ENCODE measurements at places on chromosomes 2 and 18.

DNA sequence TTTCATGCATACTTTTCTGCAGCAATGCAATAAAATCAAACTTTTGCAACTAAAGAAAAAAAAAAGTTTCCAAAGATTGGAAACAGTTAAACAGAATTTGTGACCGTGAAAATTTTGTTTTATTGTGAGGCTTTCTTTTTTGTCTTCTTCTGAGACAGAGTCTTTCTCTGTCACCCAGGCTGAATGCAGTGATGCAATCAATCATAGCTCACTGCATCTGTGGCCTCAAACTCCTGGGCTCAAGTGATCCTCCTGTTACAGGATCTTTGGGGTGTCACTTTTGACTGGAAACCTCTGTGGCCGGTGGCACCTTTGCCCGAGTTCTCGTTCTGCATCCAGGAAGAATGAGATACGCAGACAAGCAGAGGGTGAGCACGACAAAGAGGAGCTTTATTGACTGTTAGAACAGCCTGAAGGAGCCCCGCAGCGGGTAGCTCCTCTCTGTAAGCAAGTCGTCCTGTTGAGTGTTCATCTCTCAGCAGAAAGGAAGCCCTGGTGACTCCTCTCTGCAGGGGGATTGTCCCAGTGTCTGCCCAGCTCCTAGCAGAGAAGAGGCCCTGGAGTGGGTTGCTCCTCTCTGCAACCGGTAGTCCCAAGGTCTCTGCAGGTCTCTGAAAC, 16.9 kb upstream of the ILKAP start:
- no peak for DNase-seq

GRCh38 chr2:236871500-236872001, 214.1 kb upstream of the COPS8 start:
- peak; percentile 33 for DNase-seq

DNA sequence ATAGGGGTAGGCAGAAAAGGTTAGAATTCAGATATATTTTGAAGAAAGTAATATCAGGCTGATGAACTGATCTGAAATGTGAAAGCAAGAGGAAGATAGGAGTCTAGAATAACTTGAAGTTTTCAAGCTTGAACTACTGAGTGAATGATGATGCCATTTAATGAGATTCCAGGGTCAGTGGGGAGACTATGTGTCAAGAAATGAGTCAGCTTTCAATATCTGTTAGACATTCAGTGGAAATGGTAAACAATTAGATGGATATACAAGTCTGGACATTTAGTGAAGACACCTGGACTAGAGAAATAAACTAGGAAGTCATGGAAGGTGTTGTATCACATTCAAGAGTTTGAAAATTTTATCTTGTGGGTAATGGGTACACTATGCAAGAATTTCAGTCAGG, 326.9 kb downstream of the FSIP2 start:
- DNase-seq: no peak

DNA sequence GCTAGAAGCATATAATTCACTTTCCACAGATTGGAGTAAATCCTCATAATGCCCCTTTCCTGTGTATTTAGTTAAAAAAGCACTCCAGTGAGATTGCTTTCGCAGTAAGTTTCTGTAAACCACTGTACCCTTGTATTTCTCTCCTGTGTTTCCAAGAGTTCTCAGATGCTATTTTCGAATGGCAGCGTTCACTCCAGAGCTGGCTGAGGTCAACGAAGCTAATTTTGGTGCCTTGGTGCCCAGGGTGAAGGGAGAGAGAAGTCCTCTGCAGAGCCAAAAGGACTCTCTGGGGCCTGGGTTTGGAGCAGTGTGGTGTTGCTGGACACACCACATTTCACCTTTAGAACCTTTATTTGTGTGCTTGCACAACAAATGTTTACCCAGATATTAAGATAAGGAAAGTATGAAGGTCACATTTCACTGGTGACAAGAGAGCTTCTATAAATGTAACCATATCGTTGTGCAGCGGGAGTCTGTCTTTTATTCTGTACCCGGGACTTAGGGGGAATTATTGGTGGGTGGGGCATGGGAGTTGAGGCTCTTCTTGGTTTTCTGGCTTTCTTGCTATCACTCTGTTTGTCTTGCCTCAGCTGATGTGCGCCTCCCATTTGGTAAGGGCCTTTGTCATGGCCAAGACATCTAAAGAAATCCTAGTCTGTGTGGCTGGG, 9.9 kb downstream of the EPAS1 start:
- DNase-seq: no peak

DNA sequence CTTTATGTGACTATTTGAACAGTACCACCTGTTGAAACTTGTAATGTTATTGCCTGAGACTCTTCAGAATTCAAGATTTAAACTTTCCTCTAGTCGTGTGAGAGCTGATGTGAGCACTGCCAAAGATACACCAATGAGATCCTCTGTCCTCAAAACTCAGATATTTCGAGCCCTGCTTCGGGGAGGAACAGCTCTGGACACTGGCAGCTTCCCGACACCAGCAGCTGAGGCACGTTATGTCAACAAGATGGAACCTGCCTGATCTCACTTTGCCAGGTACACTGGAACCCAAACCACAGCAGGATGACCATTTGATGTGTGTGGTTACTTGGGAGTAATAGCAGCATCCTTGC, 319.9 kb upstream of the RBMS1 start:
- no peak for DNase-seq

- DNase-seq: peak; percentile 26
Measured at GRCh38 chr2:134919341-134920210, 954 bp downstream of the CCNT2 start.

DNA sequence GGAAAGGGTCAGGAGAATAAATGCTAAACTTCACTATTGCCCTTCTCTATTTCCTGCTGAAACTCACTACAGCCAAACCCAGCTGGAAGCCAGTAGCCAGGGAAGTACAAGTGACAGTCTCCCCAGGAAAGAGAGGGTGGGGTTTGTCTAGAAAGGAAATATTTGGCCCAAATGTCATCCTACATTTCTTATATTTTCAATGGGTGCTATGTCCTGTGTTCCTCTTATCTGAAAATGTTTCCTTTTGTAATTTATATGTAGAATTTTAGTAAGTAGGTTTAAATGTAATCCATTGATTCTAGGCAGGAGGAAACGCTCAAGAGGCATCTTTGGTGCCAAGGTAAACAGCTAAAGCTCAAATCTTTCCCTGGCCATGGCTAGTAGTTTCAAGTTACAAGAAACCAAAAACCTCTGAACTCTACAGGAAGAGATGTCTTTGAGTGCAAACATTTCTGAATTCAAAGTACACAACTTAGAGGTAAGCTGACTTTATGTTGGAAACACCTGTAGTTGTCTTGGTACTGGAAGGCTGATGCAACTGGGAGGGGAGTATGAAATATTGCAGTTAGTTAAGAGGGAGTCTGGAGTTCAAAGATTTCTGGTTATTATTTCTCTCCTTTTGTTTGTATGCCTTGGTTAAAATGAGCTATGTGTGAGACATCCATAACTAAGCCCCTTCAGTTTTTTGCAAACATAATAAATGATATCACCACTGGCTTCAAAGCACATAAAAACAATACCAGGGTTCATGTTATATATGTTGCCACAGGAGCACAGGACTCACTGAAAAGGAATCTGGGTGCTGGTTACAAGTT, 356.1 kb upstream of the ZC3H15 start:
- DNase-seq: no peak

- no peak for DNase-seq
Measured at GRCh38 chr18:77857678-77858655, 608.3 kb downstream of the GALR1 start.

- peak; percentile 22 for DNase-seq
Measured at GRCh38 chr2:62724886-62725711, 19.6 kb downstream of the EHBP1 start.

DNA sequence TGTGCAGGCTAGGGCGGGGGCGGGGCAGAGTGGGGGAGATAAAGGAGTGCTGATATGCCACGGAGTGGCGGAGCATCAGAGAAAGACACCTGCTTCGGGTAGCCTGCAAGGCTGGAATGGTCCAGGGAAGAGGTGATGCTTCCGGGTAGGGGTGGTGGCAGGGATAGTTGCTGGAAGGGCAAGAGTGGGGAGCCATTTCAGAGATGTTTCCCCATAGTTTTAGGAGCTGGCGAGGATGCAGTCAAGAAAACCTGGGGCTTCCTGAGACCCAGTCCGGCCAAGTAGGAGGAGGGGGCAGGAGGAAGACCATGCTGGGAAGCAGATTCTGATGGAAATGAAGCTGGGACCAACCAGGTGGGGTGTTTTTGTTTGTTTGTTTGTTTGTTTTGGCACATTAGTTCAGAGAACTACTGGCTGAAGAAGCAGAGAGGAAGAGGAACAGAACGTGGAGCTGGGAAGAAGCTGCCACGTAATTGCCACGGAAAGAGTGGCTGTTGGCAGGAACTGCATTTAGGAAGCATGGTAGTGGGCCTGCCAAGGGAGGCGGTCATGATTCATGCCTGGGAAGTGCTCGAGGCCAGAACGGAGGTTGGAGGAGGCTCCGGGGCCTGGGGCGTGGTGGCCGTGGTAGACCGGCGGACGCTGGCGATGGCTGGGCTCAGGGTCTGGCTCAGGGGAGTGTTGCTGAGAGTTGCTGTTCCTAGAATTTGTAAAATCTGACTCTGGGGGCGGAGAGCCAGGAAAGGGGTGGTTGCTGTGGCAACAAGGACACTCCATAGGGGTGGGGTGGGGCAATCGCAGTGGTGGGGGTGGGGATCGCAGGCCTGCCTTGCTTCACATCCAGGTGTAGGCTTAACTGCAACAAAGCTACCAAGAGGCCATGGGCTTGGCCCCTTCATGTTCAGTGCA, 8.6 kb upstream of the INPP5D start:
- DNase-seq: no peak

DNA sequence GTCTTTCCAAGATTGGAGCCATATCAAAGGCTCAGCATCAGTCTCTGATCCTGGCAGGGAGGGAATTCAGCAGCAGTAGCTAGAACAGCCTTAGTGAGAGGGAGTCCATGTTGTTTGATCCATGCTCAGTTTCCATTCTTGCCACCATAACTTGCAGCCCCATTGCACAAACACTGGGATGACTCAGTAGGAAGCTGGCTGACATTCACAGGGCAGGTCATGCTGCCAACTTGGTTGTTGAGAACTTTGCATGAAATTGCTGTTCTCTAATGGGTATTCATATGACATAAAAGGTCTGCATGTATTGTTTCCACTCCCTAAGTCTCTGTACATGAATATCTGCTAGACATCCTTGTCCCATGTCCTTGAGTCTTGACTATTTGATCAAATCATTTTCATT, 29.9 kb upstream of the STAT4 start:
- no peak for DNase-seq

DNA sequence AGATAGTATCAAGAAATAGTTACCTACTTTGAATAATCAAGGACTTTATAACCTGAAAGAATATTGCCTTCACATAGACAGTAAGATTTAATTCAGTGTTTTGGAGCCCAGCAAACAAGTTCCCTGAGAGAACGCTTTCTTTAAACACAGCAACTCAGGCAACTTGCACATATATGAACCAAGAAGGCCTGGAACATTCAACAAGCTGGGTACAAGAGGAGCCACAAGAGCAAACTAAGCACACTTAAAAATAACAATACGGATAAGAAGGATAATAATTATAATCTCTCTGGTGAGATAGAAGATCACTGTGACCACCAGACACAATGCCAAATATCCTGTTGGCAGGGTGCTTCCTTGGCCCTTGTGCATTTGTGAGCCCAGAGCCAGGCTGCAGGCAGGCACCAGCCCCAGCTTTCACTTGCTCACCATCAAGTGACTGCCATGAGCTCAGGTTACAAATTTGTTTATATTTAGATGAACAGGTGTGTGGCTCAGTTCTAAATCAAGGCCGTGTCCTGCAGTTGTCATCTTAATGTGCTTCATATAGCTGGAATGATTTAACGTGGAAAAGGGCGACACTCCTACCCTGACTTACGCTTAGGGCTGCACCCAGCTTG, 446.6 kb downstream of the IRS1 start:
- DNase-seq: no peak

- DNase-seq: peak; percentile 33
Measured at GRCh38 chr2:27408601-27409320, 630 bp downstream of the PPM1G start.

GRCh38 chr2:12841021-12841420, 124.3 kb downstream of the TRIB2 start:
- DNase-seq: no peak

DNA sequence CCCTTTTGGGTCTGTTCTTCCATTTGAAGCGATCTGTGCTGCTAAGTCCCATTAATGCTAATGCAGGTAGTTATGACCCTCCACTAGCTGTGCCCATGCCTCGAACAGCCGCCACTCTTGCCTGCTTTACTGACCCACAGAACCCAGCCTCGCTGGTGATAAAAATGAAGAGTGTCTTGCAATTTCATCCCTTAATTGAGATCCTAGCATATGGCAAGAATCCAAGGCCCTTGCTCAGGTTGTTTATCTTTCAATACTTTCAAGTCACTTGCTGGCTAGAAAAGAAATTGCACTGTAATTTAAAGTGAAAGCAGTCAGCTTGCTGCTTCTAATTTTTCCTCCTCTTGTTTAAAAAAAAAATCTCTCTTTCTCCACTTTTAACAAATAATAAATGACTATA, 73.6 kb downstream of the ZNF521 start:
- DNase-seq: no peak

Data from endothelial cell (in vitro differentiated cells).